ENCODE measurements at places on chromosomes 4 and X.

DNA sequence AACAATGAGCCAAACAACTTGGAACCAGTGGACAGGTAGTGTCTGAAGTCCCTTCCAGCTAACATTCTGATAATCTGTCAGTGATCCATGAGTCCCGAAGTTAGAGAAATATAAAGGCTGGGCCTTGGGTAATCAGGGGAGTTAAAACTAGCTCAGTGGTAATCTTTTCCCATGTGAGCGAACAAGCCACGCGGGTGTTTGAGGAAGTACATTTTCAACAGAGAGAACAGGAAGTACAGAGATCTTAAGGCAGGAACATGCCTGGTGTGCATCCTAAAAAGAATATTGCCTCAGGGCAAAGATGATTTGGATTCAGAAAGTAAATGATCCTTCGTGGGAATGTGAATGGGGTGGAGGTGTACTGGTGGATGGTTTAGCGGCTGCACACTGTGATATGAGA is 42.9 kb downstream of the FNIP2 start:
- DNase-seq, result peak; percentile 32

DNA sequence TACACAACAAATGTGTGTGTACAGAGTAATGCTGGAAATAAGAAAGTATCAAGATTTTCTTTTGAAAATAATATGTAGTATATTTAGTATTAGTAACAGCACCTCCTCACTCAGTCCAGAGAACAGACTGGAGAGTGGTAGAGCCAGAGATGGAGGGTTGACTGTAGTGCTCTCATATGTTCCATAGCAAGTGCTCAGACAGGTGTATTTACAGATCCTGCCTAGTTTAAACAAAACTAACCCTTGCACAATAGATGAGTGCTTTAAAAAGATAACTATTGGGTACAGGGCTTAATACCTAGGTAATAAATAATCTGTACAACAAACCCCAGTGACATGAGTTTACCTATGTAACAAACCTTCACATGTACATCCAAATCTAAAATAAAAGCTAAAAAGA is 381.0 kb upstream of the EMCN start:
- DNase-seq, result no peak

GRCh38 chr4:94298725-94299252 is 43.8 kb downstream of the HPGDS start:
- no peak for DNase-seq

GRCh38 chr4:103100691-103101090 is 1.1 kb upstream of the BDH2 start:
- no peak for DNase-seq

DNA sequence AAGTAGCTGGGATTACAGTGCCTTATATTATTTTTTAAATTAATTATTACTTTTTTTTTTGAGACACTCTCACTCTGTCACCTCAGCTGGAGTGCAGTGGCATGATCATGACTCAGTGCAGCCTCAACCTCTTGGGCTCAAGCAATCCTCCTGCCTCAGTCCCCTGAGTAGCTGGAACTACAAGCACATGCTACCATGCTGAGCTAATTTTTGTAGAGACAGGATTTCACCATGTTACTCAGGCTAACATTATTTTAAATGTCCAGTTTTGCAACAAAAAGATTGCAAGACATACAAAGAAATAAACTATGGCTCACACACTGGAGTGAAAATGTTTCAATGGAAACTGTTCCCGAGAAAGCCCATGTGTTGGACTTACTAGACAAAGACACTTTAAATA is 59.2 kb downstream of the MND1 start:
- no peak for DNase-seq

- no peak for DNase-seq
These were observed 303.3 kb upstream of the TECRL start for GRCh38 chr4:64712590-64712989.

DNA sequence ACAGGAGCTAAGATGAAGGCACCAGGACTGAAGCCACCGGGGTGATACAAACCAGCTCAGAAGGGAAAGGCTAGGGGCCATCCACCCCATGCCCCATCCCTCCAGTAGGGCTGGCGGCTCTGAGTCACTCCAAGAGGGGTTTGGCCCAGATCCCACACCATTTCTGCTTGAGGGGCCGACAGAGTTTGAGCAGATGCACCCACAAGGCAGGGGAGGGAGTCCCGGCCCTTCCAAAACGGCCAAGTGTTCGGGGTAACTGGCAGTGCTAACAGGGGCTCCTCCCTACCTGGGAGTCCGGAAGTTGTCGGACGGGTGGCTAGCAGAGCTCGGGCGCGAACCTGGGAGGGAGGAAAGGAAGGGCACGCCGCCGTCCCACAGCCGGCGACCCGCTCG is 412 bp downstream of the SLC10A3 start:
- DNase-seq, result no peak

GRCh38 chr4:84887824-84888223 is 78.7 kb downstream of the WDFY3 start:
- DNase-seq, result no peak

- DNase-seq, result no peak
These were observed 12.2 kb downstream of the SULT1B1 start for GRCh38 chr4:69748173-69748572.

DNA sequence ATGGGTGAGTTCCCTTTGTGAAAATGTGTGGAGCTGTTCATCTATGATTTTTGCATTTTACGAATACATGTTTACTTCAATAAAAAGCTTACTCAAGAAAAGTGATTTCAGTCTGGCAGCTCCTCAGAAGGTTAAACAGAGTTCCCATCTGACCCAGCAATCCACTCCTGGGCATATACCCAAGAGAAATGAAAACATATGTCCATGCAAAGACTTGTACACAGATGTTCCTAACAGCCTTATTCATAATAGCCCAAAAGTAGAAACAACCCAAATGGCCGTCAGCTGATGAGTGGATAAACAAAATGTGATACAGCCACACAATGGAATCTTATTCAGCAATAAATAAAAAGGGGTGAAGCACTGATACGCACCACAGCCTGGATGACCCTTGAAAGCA is 20.8 kb downstream of the CLCN4 start:
- no peak for DNase-seq

DNA sequence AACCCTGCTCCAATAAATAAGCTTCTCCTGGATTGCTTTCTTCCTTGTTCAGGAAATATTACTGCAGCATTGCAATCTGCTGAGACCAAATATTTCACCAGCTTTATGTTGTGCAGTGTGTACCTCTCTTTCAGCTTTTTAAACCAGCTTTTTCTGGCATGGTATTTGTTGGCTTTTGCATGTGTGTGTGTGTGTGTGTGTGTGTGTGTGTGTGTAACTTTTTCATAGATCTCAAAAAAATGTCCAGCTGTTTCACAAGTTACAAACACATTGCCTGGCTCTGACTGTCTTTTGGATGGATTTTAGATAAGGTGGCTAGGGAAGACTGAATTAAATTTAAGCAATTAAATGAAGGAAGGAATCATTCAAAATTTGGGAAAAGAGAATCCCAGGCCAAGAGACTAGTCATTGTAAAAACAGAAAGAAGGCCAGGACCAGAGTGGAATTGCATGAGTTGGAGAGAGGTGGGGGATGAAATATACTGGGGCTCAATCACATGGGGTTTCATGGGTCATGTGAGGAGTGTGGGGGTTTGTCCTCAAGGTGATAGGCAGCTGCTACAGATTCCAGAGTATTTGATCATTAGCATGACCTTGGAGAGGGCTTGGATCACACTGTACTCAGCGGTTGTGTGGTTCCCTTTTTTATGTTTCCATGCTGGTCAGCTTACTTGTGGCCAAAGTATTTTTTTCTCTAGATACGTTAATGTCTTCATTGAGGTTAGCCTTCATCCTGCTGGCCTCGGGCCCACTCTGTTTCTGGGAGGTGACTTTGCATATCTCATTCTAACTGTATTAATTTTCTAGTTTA is 357.7 kb upstream of the BOD1L1 start:
- DNase-seq, result no peak

GRCh38 chrX:108114541-108114940 is 23.0 kb downstream of the ATG4A start:
- no peak for DNase-seq

DNA sequence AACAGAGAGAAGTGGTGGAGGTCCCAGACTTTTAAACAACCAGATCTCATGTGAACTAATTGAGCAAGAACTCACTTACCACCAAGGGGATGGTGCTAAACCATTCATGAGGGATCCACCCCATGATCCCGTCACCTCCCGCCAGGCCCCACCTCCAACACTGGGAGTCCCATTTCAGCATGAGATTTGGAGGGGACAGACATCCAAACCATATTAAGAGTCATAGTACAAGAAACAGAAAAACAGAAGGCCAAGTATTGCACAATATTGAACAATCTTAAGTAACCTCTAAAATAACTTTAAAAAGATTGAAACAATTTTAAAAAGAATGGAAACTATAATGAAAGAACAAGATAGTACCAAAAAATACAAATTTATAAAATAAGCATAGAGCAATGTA is 110.0 kb downstream of the CBR4 start:
- no peak for DNase-seq

DNA sequence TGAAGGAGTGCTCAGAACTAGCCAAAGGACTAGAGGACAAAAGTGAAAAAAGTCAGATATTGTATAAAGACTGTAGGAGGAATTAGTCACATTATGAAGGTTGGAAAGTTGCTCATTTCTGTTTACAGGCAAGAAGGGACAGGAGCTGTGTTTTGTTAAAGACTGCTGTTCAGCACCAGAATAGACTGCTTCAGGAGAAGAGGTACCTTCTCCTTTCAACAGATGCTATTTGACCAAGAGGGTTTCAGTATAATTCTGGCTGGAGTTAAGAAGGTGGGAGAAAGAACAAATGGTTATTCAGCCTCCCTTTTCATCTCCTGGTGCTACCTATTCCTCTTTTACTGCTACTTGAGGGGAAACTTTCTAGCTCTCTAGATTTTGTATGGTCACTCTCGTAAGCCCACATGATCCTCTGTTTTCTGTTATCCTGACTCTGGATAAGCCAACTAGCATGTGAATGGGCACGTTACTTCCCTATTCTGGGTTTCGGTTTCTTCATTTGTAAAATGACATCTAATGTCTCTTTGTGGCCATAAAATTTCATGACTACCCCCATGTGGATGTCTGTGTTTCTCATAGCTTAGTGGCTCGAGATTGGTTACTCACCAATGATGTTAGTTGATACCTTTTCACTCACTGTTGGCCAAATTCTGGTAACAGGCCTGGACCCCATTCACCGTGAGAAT is 68.9 kb downstream of the SH2D1A start:
- DNase-seq, result no peak

DNA sequence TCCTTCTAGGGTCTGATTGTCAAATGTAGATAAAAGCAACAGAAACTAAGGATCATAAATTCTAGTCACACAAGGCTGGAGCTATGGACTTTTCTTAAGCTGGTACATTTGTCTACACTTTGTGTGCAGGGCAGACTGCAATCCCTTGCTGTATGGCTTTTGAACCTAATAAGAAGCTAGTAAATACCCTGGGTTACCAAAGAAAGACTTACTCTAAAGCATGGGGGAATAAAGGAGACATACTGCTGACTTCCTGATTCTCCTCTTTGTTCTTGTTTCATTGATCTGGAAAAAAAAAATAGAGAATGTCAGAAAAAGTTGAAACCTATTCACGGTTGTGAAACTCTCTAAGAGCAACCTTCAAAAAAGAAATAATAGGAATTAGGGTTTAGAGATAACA is 216.6 kb upstream of the TLL1 start:
- no peak for DNase-seq

DNA sequence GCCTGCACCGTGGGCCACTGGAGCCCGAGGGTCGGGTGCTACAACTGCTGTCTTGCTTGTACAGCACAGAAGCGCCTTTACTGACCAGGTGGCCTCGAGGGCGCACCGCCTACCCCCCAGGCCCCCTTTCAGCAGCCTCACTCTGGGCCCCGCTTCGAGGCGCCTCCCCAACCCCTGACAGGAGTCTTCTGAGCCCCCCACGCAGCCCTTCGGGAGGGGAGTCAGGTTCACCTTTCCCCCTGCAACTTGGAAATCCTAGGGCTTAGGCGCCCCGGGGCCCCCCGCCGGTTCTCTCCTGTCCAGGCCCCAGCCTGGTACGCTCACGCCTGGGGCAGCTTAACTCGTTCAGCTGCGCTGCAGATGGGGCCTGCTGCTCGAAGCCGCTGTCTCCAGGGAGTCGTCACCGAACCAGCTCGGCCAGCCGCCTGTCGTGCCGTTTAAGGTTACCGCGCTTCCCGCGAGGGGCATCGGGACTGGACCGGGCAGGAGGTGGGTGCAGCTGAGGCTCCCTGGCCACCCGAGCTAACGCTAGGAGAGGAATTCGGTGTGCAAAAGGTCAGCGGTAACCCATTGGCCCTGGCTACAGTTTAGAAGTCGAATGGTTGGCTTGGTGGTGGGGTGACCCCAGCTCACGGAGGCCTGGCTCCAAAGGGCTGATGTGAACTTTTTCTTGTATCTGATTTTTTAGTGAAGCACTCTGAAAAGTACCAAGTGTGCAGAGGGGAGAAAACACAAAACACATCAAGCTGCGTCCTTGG is 58.9 kb upstream of the BCOR start:
- no peak for DNase-seq

- no peak for DNase-seq
These were observed 69.8 kb downstream of the ARHGAP24 start for GRCh38 chr4:85544751-85545150.

DNA sequence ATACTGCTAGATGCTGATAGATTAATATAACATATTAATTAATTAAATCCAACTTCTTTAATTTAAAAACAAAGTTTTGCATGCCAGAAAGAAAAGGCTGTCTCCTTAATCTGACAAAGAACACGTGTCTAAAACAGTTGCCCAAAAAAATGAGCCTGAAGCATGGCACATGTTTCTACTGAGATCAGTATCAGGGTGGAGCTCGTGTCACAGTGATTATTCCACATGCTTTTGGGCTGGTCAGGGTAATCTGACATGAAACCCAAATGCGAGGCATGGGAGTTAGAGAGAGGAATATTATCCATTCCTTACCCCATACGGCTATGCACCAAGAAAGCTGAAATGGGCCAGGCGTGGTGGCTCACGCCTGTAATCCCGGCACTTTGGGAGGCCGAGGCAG is 79.4 kb upstream of the ADRA2C start:
- DNase-seq, result no peak

GRCh38 chrX:37487271-37487670 is 84.2 kb upstream of the LANCL3 start:
- no peak for DNase-seq

- no peak for DNase-seq
These were observed 921.8 kb upstream of the FTHL17 start for GRCh38 chrX:31993637-31994036.

- DNase-seq, result no peak
These were observed 153.7 kb downstream of the FBXW7 start for GRCh38 chr4:152382057-152382785.

GRCh38 chr4:25100021-25100555 is 60.2 kb downstream of the SEPSECS start:
- DNase-seq, result no peak

GRCh38 chr4:120753854-120754253 is 168.7 kb downstream of the PRDM5 start:
- no peak for DNase-seq

- no peak for DNase-seq
These were observed 29.1 kb upstream of the ADH1C start for GRCh38 chr4:99381588-99382175.

DNA sequence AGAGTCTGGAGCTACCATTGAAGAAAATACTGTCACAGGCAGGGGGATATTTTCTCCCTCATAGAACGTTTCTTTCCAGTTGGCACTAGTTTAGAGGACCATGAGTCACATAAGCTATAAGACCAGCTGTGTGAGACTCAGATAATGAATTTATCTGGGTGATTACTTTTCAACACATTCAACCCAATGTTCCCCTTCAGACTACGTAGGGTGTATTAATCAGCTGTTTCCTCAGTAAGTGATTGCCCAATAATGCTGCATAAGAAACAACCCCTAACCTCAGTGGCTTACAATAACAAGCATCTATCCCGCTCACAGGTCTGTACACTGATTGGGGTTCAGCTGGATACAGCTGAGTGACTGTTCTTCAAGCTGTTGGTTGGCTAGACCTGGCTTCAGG is 38.1 kb downstream of the CBLL2 start:
- DNase-seq, result no peak

- DNase-seq, result no peak
These were observed 11.3 kb upstream of the ANOS1 start for GRCh38 chrX:8743126-8743732.
